ENCODE measurements at places on chromosomes 12 and 14.

DNA sequence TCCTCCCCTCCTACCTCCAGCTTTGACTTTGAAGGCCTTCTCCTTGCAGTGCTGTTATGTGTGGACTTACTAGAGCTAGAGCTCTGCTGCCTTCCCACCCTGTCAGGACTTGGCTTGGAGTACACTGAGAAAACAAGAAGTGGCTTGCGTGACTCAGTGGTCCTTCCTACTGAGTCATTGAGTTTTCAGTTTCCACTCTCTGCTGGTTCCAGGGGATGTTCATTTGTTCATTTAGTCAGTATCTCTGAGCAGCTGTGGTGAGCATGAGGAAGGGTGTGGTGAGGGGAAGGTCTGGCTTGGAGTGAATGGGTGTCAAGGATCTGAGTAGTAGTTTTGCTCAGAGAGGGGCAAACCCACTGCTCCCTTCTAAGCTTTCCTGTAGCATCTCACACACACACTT lies 17.2 kb upstream of the ELK3 start:
- peak; percentile 26 for DNase-seq

DNA sequence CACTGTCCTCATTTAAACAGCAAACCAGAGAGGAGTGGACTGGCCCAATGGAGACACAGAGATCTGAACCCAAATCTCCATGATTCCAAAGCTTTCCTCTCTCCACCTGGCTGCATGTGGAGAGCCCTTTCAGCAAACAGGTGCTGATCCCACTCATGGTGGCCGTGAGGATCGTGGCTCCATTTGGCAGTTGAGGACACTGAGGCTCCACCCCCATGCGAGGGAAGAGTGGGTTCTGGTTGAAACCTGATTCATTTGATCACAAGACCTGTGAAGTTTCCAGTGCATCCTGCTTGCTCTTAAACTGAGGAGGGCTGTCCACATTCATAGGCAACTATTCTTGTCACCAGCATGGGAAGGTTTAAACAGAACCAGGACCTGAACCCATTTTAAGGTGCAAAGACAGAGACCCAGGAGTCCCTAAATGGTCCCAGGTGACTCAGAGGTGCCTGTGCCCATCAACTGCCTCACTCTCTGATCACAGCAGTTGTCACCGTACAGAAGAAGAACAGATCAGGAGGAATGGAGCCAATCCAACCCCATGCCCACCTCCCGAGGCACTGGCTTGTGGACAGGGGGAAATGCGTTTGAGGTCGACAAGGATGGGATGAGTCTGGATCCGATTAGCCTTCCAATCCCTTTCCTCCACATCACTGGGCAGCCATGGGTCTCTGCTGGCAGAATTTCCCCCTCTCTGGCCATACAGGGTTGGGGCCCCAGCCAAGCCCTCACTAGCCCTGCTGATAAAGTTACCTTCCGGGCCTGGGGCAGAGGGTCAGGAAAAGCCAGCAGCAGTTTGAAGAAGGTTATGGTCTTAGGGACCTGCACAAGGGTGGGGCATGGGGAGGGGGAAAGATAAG lies 45.5 kb upstream of the BCL11B start:
- DNase-seq: no peak

DNA sequence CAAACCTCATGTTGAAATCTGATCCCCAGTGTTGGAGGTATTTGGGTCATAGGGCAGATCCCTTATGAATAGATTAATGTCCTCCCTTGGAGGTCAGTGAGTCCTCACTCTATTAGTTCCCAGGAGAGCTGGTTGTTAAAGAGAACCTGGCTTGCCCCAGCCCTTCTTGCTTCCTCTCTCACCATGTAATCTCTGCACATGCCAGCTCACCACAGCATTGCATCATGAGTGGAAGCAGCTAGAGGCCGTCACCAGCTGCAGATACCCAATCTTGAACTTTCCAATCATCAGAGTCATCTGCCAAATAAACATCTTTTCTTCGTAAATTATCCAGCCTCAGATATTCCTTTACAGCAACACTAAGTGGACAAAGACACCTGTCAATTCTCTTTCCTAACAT lies 161.8 kb upstream of the IGF1 start:
- DNase-seq: no peak

DNA sequence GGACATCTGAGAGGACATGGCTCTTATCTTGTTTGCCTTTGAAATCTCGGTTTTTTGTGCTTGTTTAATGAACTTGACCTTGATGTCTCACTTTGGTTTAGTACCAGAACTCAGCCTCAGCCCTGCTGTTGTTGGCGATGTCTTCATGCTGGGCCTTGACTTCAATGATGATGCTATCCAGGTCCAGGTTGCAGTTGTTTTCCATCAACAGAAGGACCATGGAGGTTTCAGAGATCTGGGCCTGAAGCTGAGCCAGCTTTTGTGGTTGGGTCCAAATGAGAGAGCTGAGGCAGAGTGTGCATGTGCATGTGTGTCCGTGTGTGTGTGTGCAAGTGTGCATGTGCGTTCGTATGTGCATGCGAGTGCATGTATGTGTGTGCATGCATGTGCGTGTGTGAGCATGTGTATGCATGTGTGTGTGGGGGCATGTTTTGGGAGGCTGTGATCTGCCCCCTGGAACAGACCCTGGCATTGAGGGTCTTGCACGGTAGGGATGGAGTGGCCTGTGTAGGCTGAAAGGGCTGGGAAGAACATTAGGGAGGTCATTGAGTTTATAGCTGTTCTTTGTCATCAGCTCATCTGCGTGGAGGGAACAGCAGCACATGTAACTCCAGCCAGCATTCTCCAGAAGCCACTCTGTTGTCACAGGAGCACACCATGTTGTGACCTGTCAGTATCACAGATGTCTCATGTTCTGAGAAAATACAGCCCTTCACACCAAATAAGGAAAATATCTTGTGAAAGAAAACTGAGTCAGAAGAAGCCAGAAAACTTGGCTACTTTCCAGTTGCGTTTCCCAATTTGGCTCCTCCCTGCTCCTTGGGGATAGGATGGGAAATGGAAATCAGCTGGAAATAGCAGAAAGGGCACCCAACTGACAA lies 10.0 kb upstream of the KRT82 start:
- DNase-seq: no peak

GRCh38 chr14:105902131-105902898 lies 375.9 kb downstream of the TMEM121 start:
- DNase-seq: no peak

- DNase-seq: no peak
Observed at GRCh38 chr12:98465950-98466602, 49.3 kb upstream of the TMPO start.

- DNase-seq: no peak
Observed at GRCh38 chr12:32471591-32472001, 72.2 kb downstream of the FGD4 start.

DNA sequence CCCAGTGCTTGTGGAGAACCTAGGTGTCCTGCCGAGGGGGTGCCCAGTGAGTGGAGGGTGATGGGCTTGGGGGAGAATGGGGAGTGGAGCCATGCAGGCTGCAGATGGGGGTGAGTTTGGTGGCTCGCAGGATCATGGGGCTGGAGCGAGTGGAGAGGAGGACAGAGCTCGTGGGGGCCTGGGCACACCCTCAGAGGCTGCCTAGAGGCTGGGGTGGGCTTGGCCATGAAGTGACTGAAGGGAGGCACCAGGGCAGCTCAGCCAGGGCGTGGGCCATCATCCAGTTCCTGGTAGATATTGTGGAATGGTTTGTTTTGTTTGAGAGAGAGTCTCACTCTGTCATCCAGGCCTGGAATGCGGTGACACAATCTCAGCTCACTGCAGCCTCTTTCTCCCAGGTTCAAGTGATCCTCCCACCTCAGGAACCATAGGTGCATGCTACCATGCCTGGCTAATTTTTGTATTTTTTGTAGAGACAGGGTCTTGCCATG lies 43.4 kb upstream of the AMN start:
- no peak for DNase-seq

DNA sequence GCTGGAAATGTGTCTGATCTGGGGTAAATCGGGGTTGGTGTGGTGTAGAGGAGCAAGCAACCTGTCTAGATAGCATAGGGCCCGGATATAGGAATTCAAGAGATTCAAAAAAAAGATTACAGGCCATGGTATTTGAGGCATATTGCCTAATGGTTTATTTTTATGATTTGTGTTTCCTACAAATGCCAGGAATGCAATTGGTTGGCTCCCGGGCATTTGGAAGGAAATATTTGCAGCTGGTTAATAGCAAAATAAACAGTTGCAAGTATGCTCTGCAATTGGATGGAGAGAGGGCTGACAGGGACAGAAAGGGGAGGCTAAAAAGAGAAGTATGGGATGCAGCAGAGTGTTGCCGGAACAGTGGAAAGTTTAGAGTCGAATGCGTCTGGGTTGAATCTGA lies 315.6 kb upstream of the ATP2B1 start:
- no peak for DNase-seq

DNA sequence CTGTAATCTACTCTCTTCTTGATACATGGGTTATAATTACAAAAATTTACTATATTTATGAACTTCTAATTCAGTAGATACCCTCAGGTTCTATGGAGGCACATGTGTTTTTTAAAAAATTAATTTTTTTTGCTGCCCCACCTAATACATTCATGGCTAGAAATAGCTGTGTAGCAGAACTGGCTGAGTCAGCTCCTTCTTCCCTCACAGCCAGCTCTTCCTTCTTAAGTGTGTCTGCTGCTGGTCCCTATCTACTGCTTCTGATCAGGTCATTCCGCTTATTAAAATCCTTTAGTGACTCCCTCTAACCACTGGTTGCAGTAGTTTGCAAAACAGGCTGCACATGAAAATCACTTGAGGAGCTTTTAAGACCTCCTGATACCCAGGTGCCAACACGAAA lies 400.1 kb downstream of the APAF1 start:
- no peak for DNase-seq

DNA sequence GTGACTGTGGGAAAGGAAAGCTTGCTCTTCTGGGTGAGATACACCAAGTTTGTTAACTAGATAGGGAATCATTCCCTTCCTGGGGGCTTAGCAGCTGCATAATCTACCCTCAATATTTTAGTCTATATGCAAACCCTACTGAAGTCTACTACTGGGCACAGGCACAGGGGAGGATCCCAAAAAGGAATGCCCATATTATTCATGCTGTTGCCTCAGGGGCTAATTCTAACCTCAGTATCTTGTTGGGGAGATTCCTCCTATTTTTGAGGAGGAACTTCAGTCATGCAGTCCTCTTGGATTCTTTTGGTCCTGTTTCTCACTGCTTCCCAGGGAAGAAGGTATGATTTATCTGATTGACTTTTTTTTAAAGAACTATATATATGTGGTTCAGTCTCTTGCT lies 58.9 kb upstream of the ANKS1B start:
- no peak for DNase-seq

DNA sequence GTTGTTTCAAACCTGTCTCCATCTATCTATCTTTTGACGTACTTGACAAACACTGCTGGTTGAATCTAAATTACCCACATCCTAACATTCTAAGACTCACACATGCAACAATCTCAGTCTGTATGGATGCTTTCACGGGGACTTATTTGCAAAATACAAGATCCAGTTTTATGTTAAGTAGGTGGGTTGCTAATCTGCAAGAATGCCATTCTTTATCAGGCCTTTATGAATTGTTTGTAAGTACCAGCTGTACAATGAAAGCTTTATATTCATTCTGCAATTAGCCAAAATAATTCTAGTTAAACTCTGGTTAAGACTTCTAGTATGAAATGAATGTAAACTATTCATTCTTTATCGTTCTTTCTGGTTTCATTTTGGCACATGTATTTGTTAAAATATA lies 135.1 kb downstream of the NAV3 start:
- DNase-seq: no peak

DNA sequence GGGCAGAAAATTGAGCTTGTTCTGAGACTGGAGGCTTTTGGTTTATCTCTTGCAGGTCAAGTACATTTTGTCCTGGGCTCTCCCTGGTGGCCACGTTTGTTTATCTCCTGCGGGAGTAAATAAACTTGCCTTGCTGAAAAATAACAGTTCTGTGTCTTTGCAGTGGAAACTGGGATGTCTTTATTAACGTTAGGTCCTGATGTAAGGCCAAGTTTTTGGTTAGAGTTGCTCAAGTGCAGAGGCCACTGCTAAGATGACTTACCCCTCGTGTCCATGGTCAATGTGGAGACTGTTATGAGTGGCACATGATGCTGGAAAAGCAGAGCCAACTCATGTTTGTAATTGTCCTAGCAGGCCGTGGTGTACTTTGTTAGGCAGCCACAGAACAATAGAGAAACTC lies 3.8 kb downstream of the PTPN11 start:
- no peak for DNase-seq

GRCh38 chr12:2297658-2298057 lies 244.9 kb downstream of the CACNA1C start:
- no peak for DNase-seq

DNA sequence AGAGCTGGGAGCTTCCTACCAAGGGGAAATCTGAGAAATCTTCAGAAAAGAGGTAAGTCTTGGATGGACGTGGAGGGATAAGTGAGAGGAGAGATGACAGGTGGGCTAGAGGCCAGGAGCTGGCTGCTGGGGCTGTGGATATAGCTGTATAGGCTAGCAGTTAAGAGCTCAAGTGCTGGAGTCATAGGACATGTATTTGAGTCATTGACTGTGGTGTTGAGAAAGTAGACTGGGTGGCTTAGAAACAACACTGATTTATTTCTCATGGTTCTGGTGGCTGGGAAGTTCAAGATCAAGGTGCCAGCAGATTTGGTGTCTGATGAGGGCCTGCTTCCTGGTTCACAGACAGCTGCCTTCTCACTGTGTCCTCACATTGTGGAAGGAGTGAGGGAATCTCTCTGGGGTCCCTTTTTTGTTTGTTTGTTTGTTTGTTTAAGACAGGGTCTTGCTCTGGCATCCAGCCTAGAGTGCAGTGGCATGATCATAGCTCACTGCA lies 151.1 kb upstream of the FUT8 start:
- no peak for DNase-seq

DNA sequence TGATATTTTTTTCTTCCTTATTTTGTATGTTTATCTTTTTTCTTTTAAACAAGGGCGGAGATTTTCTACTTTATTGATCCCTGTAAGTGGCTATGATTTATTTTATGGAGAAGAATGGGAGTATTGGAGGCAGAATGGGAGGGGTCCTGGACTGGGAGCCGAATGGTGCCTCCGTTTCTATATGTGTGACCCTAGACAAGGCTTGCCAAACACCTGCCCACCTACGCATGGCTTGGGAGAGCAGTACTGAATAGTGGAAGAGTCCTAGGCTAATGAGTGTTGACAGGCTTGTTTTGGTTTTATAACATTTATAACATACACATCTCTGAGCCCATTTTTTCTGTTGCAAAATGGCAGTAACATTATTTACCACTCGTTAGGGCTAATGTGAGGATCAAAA lies 29.0 kb downstream of the STK38L start:
- DNase-seq: no peak

DNA sequence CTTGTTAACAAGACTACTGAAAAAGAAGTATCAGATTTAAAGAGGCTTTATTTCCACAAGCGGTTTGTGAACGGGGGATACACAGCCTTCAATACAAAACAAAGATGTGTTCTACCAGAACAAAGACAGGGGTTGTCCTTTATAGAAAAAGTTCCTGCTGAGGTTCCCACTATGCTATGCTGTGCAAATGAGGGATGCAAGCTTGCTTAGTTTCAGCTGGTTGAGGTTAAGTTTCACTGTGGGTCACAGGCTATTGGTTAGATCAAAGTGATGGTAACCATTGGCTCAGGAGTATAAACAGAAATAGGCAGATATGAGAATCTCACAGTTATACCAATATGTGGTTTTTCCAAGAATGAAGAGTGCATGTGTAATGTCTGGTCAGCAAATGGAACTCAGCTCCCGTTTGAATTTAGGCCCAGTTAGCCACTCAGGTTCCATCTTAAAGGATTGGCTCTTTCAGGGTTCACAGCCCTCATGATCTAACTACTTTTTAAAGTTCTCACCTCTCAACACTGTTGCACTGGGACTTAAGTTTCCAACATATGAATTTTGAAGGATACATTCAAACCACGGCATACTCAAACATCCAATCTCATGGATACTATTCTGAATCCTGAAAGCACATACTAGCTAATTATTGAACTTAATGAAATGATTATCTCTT lies 215.4 kb upstream of the DCN start:
- DNase-seq: no peak
